Peyer's patch (tissue), 4 donors: ENCODE measurements at places on chromosomes 12 and 14. TPM values are rescaled to one million over a fixed set of nuclear protein-coding genes. Genes with fewer than 3 reads are reported as not detected.

GRCh38 chr12:12590961-12591360 lies 20.7 kb upstream of the CREBL2 start:
- no peak for DNase-seq

DNA sequence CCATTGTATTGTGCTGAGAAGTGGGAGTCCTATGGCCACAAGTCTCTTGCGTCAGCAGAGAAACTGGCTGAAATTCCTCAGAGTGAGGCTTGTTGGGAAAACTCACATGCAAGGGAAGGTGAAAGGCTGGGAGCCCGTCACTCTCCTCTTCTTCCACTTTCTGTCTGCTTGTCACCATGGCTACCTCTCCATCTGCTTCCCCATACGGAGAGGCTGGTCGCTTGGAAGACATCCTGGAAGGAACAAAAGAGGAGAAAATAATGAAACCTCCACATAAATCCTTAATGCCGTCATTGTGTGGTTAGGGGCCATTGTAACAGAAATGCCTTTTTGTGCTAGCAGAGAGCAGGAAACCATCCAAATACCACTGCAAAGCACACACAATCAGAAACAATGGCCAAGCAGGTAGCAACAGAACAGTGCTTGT lies 53.7 kb downstream of the SOX5 start:
- DNase-seq, result no peak

GRCh38 chr14:93857081-93857480 lies 68.8 kb upstream of the PRIMA1 start:
- no peak for DNase-seq

GRCh38 chr12:16600525-16600924 lies 5.4 kb downstream of the LMO3 start:
- no peak for DNase-seq

DNA sequence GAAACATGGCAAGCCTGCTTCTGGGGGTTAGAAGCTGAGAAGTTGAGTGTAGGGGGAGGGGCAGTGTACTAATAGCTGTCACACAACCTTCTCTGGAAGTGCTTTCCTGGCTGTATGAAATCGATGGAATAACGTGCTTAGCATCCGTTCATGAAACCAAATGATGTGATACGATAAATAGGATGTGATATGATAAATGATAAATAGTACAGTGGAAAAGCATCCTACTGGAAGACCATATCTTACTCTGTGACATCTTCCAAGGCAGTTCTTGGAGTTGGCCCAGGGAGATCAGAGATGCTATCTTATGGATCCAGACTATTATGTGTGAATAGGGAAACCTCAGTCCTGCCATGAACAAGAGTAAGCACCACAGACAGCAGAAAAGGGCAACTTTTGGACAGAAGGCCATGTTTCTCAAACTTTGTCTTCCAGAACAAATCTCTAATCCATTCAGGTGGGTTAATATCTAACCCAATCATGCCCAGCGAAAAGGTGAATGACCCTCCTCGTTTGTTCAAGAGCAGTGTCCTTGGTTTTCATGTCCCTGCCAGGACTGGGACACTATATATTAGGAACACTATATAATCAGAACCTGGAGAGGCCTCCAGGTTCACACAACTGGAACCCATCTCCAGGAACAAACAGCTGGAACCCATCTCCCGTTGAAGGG lies at the start of gene ANG:
ANG (plus strand) TSS at position 598 of the 673 bp plus-strand sequence. CDS start 4,801 bp downstream, outside the sequence.
- DNase-seq, result no peak

- DNase-seq, result no peak
Observed at GRCh38 chr12:23238190-23238589, 613.2 kb downstream of the ETNK1 start.

GRCh38 chr14:73576391-73576790 lies 7.4 kb downstream of the ACOT2 start:
- DNase-seq, result no peak

DNA sequence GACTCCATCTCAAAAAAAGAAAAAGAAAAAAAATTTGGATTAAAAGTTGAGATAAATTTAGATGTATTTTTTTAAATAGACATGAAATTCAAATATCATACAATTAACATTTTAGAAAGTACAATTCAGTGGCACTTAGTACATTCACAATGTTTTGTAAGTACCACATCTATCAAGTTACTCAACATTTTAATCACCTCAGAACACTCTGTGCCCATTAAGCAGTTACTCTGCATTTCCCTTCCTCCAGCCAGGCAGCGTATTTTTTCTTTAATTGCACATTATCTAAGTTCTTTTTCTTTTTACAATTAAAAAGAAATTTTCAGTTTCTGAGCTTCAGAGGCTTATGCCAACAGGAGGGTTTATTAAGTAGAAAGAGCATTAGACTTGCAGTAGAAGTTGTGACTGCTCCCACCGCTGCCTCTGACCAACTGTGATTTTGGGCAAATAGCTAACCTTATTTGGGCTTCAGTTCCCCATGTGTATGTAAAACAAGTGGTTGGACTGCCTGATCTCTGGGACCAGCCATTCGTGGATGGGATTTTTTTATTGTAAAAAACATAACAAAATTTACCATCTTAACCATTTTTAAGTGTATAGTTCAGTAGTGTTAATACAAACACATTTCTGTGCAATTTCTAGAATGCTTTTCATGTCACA lies 65.7 kb downstream of the WNK1 start:
- DNase-seq, result no peak

The CCDC177 gene
- not detected for total RNA-seq

The OTOGL gene
- 0.28 TPM for total RNA-seq
